ENCODE measurements at places on chromosomes 6 and 20.

- DNase-seq: no peak
These were observed 39.4 kb upstream of the MYB start for GRCh38 chr6:135141728-135142127.

DNA sequence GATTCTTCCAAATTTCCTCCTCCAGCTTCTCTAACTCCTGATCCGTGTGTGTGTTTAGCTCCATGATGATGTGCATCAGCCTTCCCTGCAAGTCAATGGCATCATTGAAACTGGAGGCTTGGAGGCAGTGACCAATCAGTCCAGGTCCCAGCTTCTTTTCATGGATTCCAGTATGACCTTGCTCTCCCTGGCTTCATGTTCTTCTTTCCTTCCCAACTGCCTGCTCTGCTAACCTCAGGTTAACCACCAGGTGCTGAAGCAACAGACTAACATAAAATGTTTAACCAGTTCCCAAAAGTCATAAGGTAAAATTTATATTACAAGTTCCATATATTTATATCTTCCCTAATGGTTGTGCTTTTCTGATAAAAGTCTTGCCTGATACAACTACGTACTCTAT is 512.8 kb upstream of the EPHA7 start:
- DNase-seq: no peak

GRCh38 chr6:21593412-21593926 is at the start of gene SOX4:
SOX4 (plus strand) TSS chr6:21593751; CDS start chr6:21594535, 784 bp downstream.
- DNase-seq: peak; percentile 65

DNA sequence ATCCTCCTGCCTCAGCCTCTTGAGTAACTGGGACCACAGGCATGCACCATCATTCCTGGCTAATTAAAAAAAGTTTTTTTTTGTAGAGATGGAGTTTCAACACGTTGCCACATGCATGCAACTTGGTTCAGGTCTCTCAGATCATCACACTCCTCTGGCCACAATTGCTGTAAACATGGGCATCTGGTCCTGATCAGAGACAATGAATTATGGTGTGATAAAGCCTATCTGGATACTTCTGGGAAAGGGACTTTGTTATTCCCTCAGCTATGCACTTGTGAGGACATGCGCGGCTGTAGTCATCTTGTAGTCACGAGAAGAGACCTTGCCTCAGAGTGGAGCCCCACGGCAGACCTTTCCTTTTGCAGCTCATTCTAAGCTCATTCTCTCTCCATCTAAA is 210.9 kb upstream of the ZFP64 start:
- no peak for DNase-seq

- DNase-seq: no peak
These were observed 59.7 kb downstream of the BANF2 start for GRCh38 chr20:17759449-17759848.

GRCh38 chr6:113208726-113209125 is 648.4 kb upstream of the MARCKS start:
- no peak for DNase-seq

- no peak for DNase-seq
These were observed 9.2 kb downstream of the SYNDIG1 start for GRCh38 chr20:24478584-24478983.

DNA sequence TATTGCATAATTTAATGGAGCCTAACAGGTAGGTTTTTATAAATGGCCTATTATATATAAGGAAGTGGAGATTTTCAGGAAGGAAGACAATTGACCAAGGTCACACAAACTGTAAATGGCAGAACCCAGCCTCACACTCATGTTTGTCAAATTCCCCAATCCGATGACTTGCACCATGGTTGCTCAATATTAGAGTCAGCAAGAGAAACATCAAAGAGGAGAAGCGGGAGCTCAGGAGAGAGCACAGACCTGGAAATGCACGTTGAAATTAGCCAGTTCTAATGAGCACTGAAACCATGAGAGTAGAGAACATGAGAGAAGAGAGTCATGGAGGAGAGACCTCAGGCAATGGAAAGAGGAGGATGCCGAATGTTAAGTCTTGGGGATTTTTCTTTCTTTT is 13.5 kb upstream of the MLIP start:
- DNase-seq: no peak

DNA sequence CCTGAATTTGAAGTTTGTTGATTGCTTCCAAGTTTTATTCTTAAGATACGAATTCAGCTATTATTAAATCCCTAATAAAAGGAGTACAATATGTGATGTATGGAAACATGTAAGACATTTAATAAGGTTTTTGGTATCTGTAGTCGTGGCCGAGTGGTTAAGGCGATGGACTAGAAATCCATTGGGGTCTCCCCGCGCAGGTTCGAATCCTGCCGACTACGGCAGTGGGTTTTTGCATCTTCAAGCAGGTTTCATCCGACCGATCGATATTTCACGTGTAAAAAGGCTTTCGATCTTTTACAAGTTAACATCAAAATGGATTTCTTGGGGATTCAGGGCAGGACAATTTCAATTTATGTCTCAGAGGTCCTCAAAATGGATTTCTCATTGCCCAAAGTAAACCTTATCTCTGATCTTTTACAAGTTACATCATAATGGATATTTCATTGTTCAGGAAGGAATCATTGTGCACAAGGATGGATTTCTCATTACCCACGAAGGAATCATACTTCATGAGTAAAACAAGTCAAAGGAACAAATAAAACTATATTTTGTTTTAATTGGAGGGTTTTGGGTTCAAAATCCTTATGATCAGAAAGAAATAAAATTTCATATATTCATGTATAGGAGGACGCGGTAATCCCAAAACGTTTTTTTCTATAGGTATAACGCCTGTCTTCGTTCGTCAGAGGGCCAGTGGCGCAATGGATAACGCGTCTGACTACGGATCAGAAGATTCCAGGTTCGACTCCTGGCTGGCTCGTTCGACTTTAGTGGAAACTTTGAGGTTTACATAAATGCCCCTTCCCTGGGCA is 37.3 kb upstream of the BTN3A2 start:
- peak; percentile 82 for DNase-seq

- no peak for DNase-seq
These were observed 15.9 kb upstream of the PLCG1 start for GRCh38 chr20:41121399-41121798.

GRCh38 chr6:7787137-7787608 is 61.3 kb downstream of the BMP6 start:
- no peak for DNase-seq

DNA sequence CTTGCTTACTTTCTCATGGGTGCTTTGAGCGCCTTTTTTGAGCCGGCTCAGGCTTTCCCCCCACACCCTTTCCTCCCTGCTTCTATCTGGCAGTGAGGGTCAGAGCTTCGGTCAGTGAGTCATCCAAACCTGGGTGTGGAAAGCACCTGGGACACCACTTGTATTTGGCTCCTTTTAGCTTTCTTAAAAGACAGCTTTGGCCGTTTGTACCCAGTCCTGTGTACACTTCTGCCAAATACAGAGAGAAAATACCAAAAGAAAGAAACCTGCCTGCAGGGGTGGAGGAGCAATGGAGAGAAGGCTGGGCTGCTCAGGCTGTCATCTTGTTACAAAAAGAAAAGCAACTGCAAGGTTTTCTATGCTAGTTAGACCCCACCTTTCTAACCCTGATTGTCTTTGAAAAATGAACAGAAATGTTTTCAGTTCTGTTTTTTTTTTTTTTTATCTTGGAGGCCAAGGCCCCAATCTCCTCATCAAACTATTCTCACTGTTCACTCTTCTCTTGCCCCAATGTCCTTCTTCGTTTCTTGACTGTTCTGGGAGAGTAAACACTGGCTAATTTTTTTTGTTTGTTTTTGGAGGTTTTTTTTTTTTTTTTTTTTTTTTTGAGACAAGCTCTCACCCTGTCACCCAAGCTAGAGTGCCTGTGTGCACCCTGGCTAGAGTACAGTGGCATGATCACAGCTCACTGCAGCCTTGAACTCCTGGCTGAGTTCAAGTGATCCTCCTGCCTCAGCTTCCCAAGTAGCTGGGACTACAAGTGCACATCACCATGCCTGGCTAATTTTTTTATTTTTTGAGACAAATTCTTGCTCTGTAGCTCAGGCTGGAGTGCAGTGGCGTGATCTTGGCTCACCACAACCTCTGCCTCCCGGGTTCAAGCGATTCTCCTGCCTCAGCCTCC is 76.4 kb downstream of the SSR1 start:
- no peak for DNase-seq

- DNase-seq: no peak
These were observed 12.3 kb upstream of the DEFB112 start for GRCh38 chr6:50062051-50062450.

DNA sequence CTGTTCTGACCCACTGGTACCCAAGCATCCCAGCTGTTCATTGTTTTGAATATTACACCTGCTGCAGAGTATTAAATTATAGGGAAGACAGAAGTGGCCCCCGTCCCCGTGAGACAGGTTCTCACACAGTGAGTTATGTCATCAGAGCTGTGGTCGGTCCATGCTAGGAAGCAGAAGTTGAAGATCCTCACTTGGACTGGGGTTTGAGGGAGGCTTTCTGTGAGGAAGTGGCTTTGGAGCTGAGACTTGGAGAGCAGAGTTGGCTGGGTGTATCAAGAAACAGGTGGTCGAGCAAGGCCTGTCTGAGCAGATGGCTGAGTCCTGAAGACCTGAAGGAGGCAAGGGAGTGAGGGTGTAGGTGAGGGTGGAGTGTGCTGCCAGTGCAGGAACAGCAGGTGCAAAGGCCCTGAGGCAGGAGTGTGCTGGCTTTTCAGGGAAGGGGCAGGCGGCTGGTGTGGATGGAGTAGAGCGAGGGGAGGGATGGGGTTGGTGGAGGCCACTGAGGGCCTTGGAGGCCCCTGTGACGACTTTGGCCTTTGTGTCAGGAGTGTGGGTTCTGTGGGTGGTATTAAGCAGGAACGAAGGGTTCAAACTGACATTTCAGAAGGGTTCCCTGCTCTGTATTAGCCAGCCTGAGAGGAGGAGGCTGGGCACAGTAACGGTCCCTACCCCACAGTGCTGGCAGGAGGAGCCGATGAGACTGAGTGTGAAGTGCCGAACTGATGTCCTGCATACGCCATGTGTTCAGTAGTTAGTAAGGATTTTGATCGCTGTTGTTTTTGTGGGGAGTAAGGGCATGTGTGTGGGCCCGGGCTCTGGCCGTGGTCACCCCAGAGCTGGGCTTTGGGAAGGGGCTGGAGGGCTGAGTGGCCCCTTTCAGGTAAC is 11.8 kb downstream of the SRC start:
- DNase-seq: no peak

GRCh38 chr6:144476286-144476685 is 191.2 kb downstream of the UTRN start:
- DNase-seq: no peak

GRCh38 chr6:151862461-151862860 is 55.0 kb downstream of the ESR1 start:
- DNase-seq: no peak

DNA sequence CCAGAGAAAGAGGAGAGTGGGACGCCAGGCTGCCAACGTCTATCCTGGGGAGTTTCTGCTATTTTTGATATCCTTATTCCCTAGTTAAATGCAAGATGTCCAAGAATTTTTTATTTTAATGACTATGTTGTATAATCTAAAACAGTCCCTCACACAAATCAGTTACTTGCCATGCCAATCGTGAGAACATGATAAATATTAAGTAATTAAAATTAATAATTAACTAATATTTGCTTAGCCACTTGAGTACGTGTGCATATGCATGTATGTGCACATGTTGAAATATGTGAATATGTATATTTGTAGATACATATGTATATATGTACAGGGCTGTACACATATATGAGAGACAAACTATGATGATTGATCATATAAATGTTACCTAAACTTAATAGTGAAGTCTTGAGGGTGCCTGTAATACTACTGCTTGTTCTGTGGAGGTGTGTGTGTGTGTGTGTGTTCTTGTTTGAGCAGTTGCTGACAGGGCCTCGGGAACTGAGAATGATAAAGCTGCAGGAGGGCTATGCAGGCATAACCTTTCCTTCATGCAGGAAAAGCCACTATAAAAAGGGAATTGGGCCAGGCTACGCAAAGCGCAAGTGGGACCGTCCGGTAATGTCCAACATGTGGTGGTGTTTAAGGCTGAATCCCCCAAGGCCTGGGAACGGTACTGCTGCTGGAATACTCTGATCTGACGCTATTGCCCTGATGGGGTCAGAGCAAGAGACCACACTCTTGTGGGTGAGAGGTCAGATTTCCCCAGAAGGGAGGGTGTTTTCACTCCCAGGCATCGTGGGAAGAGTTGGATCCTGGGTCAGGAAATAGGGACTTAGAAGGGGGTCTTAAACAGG is 148.3 kb upstream of the TBX18 start:
- no peak for DNase-seq

- DNase-seq: no peak
These were observed 27.2 kb upstream of the GPR63 start for GRCh38 chr6:96864216-96865054.

GRCh38 chr6:16126861-16127260 is 2.0 kb upstream of the MYLIP start:
- no peak for DNase-seq

DNA sequence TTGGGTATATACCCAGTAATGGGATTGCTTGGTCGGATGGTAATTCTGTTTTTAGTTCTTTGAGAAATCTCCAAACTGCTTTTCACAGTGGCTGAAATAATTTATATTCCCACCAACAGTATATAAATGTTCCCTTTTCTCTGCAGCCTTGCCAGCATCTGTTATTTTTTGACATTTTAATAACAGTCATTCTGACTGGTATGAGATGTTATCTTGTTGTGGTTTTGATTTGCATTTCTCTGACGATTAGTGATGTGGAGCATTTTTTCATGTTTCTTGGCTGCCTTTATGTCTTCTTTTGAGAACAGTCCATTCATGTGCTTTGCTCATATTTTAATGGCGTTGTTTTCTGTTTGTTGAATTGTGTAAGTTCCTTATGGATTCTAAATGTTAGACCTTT is 641.6 kb downstream of the HACE1 start:
- no peak for DNase-seq

DNA sequence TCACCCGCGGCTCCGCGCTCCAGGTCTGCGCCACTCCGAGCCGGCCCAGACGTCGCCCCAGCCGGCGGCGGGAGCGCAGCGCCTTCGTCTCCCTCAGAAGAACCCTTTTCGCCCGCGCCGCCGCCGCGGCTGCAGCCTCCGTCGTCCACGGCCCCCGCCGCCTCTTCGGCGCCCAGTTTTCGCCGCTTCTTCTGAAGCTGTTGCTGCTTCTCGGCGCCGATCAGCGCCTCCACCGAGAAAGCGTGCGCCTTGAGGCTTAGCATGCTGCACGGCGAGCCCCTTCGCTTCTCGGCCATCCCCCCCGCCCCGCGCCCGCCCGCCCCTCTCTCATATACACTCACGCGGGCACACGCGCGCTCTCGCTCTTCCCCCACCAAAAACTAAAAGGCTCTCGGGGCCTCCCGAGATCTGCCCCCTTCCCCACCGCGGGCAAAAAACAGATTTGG is 489 bp downstream of the TBX18 start:
- peak; percentile 12 for DNase-seq

GRCh38 chr20:14210146-14210545 is 127.3 kb downstream of the FLRT3 start:
- DNase-seq: no peak

DNA sequence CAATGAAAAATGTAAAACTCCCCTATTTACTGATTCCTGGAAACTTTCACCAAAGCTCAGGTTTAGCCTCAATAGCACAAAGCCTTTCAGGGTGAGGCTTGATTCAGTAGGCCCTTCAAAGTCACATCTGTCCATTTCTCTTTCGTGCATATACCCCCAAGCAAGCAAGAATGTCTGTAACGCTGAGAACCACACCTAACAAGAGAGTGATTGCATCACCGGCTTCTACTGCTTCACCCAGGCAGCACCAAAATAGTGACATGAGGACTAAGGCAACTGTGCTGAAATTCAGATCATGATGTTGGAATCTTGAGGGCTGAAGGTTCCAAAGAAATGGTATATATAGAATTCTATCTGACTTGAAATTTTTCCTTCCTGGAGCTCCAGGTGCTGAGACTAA is 26.1 kb downstream of the CGA start:
- DNase-seq: no peak

Data from stimulated activated naive CD8-positive, alpha-beta T cell treated with anti-CD3 and anti-CD28 coated beads, Interleukin-15, amount 100 ng/mL, for 72 hours (primary cell).